Tongue (tissue), 3 donors: ENCODE measurements at places on chromosomes 13 and 19. TPM values are rescaled to one million over a fixed set of nuclear protein-coding genes. Genes with fewer than 3 reads are reported as not detected.

DNA sequence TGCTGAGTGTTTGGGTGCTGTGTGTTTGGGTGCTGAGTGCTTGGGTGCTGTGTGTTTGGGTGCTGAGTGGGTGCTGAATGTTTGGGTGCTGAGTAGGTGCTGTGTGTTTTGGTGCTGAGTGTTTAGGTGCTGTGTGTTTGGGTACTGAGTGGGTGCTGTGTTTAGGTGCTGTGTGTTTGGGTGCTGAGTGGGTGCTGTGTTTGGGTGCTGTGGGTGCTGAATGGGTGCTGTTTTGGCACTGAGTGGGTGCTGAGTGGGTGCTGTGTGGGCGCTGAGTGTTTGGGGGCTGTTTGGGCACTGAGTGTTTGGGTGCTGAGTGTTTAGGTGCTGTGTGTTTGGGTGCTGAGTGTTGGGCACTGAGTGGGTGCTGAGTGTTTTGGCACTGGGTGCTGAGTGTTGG, 48.5 kb upstream of the F7 start:
- no peak for DNase-seq

GRCh38 chr19:31770223-31770622, 421.0 kb upstream of the TSHZ3 start:
- DNase-seq, result no peak

- DNase-seq, result no peak
Observed at GRCh38 chr19:54426291-54426931, 11.1 kb downstream of the TTYH1 start.

DNA sequence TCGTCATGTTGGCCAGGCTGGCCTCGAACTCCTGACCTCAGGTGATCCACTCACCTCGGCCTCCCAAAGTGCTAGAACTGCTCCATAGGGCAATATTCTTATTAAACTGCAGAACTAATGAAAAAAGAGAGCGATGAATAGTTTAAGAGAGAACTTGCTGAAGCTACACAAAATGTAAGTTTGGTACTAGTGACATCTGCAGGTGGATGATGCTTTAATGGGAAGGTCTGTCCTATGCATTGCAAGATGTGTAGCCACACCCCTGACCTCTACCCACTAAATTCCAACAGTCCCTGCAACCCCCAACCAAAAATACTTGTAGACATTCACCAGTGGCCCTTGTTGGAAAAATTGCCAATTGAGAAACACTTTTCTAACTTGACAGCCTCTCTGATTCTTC, 117.8 kb downstream of the NALCN start:
- no peak for DNase-seq

- DNase-seq, result no peak
Observed at GRCh38 chr19:50779504-50780457, 9.5 kb downstream of the GPR32 start.

DNA sequence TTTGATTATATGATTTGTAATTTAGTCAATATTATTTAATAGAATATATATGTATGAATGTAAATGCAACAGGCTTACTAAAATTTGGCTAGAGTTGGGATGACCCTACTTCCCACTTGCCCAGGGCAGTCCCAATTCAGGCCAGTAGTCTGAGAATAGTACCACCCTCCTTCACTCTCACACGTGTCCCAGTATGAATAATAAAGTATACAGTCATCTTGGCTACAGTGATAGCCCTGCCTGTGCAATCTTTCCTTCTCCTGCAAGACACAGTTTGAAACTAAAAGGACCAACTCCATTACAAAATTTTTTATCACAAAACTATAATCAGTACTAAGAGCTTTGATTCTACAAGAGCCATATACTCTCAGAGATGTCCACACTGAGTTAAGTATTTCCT, 76.2 kb downstream of the SACS start:
- no peak for DNase-seq

DNA sequence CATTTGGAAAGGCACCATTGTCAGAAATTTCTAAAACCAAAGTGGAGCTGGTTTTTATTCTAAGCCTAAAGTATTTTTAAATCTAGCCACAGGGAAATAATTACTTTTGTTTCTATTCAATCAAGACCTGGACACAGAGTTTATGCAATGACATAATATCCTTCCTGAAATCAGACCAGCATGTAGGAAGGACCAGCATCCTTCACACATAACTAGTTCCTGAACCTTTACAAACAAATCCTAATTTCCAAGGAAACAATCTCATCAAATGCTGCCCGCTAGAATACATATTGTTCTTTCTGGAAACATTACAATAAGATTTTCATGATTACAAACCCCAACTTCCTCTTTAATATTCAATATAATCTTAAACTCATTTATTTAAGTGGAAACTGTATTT, 1.5 kb downstream of the STARD13 start:
- DNase-seq, result peak; percentile 54

DNA sequence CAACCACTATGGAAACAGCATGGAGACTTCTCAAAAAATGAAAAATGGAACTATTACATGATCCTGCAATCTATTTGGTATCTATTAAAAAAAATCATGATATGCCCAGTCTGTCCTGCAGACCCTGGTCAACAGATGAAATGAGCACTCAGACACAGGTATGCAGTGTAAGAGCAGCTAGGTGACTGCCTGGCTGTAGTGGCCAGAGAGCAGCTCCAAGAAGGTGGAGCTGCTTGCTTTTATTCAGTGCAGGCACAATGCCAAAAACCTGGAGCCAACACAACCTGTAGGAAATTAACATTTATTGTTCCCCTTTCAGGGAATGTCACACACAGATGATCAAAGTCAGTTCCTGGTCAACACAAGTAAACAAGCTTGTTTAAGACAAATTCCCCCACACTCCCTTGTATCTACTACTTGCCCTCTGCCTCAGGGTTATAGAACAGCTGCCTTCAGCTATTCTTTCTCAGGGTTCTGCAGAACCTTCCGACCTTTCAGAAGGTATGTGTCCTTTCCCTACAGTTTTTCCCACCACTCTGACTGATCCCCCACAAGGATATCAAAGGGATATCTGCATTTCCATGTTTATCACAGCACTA, 933.7 kb upstream of the SLITRK5 start:
- DNase-seq, result no peak

- peak; percentile 84 for DNase-seq
Observed at GRCh38 chr19:15197942-15198341, 2.9 kb downstream of the NOTCH3 start.

DNA sequence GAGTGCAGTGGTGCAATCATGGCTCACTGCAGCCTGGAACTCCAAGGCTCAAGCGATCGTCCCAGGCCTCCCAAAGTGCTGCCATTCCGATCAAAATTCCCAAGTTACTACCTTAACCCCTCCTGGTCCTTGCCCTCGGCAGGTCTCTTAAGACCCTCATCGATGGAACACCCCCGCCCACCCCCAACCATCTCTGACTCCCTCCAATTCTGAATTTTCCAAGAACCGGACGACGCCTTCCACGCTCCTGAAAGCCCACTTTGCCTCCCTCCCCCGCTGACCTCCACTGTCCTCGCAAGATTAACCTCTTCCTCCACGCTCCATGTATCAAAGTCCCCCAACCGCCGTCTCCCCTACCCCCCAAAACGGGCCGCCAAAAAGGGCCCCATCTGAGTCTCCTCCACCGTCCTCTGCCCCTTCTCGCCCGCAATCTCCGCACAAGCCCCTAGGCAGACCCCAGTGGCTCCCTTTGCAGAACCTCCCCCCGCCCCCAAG, 539 bp downstream of the DAPK3 start:
- DNase-seq, result peak; percentile 23

VSIG10L gene
- total RNA-seq, result 2.5 TPM

THSD1 gene
- 24.5 TPM for total RNA-seq

FPR2 gene
- total RNA-seq, result 0.51 TPM

RASIP1 gene
- 24.1 TPM for total RNA-seq

DNASE2 gene
- 9.1 TPM for total RNA-seq
